ENCODE measurements at places on chromosomes 16 and 17. TPM values are rescaled to one million over a fixed set of nuclear protein-coding genes. Genes with fewer than 3 reads are reported as not detected.

DNA sequence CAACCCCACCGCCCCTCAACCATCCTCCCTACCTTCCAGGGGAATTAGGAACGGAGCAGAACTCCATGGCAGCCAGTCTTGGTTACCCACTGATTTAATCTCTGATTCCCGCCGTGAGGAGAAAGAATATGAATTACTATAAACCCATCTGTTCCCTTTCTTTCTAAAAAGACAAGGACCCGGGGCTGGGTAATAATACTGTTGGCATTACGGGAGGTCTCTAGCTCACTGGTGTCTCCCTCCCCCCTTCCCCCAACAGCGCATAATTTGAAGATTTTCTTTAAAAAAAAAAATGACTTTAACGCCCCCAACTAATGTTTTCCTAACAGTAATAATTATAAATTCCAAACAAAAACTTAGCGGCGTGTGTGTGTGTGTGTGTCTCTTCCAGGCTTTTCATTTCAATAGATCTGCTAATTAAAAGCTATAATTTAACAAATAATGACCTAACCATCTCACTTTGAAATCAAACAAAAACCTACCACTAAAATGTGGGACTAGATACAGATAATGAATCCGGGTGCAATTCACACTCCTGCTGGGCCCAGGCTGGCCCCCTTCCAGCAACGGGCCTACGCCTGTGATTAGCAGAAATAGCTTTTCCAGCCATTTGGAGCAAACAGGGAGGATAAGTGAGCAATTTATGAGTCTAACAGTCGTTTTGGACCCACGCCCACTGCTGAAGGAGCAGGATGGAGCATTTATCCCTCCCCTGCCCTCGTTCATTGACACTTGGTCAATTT is 18.2 kb upstream of the BHLHA9 start:
- no peak overlapping the region for H3K4me3 ChIP-seq
- H3K27ac ChIP-seq = no peak overlapping the region
- H3K27me3 ChIP-seq = peaks cover 3% of the 10 kb centered on the region
- no peak for DNase-seq
- no peaks in the 10 kb centered on the region for H3K4me1 ChIP-seq
- H3K36me3 ChIP-seq = no peaks in the 10 kb centered on the region

- peaks cover 50% of the 10 kb centered on the region for H3K4me1 ChIP-seq
- peaks cover 3% of the 10 kb centered on the region for H3K27me3 ChIP-seq
- H3K27ac ChIP-seq = no peak overlapping the region
- H3K36me3 ChIP-seq = peaks cover 44% of the 10 kb centered on the region
- no peak overlapping the region for H3K4me3 ChIP-seq
Measured at GRCh38 chr17:4675791-4676190, 28.1 kb downstream of the PELP1 start.

GRCh38 chr16:70674221-70675014 is 11.4 kb downstream of the MTSS2 start:
- H3K4me3 ChIP-seq = no peak overlapping the region
- H3K27ac ChIP-seq = no peak overlapping the region
- H3K36me3 ChIP-seq = peaks cover 29% of the 10 kb centered on the region
- no peaks in the 10 kb centered on the region for H3K4me1 ChIP-seq

- H3K27ac ChIP-seq = no peak overlapping the region
- peaks cover 9% of the 10 kb centered on the region for H3K4me1 ChIP-seq
- peaks cover 30% of the 10 kb centered on the region for H3K27me3 ChIP-seq
- H3K36me3 ChIP-seq = no peaks in the 10 kb centered on the region
- H3K4me3 ChIP-seq = no peak overlapping the region
Measured at GRCh38 chr17:48441231-48441711, 11.3 kb upstream of the SKAP1 start.

- H3K36me3 ChIP-seq = peaks cover 18% of the 10 kb centered on the region
- H3K4me3 ChIP-seq = peak overlapping the region; percentile 9
- peak; percentile 84 for DNase-seq
- H3K4me1 ChIP-seq = peaks cover 21% of the 10 kb centered on the region
Measured at GRCh38 chr16:70481929-70482536, 27.6 kb downstream of the FCSK start.

DNA sequence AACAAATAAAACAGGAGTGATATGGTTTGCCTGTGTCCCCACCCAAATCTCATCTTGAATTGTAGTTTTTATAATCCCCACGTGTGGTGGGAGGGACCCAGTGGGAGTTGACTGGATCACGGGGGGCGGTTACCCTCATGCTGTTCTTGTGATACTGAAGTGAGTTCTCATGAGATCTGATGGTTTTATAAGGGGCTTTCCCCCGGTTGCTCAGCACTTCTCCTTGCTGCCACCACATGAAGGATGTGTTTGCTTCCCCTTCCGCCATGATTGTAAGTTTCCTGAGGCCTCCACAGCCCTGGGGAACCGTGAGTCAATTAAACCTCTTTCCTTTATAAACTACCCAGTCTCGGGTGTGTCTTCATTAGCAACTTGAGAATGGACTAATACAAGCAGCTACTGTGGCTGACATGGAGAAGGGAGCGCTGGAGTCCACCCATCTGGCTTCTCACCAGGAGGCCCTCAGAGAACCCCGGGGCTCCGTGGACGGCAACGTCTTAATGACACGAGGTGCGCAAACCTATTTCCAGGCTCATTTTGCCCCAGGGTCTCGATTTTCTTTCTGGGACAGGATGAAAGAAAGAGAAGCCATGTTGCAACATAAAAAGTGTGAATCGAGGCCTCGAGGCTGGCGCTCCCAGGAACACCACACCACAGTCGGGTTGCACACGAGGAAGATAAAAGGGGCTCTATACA is 129.5 kb downstream of the DYNLRB2 start:
- no peaks in the 10 kb centered on the region for H3K36me3 ChIP-seq
- peaks cover 1% of the 10 kb centered on the region for H3K4me1 ChIP-seq
- no peak overlapping the region for H3K27ac ChIP-seq
- no peak for DNase-seq
- H3K27me3 ChIP-seq = no peaks in the 10 kb centered on the region
- H3K4me3 ChIP-seq = no peak overlapping the region

DNA sequence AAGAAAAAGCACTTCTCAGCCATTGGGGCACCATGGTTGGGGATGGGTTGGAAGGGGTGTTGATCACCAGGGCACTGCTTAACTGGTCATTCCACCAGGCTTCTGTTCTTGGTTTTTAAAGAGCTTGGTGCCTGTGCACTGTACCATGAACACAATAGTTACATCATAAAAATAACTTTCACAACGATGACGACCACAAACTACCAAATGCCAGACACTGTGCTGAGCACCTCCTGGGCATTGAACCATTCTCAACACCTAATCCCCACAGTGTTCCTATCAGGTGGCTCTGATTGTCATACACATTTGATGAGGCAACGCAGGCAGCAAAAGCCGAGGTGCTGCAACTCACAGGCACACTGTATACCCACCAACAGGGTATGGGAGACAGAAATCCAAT is 208.0 kb downstream of the FOXL1 start:
- no peak for DNase-seq
- H3K27ac ChIP-seq = no peak overlapping the region
- H3K4me3 ChIP-seq = no peak overlapping the region
- H3K27me3 ChIP-seq = peaks cover 20% of the 10 kb centered on the region

DNA sequence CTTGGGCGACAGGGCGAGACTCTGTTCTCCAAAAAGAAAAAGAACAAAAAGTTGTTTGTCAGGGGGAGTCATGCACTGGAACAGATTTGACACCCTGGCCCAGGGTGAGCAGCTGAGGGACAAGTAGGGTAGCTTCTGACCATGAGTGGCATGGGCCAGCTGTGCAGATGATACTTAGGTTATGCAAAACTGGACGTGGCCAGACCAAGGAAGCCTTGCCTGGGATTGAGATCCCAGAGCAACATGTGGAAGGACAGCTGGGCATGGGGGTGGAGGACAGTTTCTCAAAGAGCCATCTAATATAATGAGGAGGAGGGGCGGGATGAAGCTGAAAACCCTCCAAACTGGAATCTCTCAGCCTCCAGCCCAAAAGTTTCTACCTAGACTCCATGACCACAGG is 19.6 kb upstream of the SLC35B1 start:
- no peaks in the 10 kb centered on the region for H3K36me3 ChIP-seq
- H3K4me1 ChIP-seq = peaks cover 7% of the 10 kb centered on the region
- no peak overlapping the region for H3K4me3 ChIP-seq
- DNase-seq = no peak
- no peak overlapping the region for H3K27ac ChIP-seq

DNA sequence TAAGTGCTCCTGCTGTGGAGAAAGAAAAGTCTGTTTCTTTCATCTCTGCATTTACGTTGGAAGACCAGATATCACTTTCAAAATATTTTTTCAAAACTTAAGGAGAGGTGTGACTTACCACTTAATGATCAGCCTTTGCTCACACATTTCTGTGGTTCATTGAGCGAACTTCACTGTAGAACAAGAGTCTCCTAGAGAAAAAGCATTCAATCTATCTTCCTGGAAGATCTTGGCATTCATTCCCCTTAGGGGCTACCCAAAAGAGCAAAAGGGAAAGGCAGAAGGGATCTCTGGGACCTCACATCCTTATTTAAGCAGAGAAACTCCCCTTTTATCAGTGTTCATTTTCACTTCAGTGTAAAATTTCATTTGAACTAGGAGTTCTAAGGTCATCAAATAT is 61.2 kb downstream of the HS3ST3A1 start:
- H3K27ac ChIP-seq = peak overlapping the region; percentile 67
- peaks cover 85% of the 10 kb centered on the region for H3K4me1 ChIP-seq
- DNase-seq = no peak
- H3K27me3 ChIP-seq = peaks cover under 1% of the 10 kb centered on the region

DNA sequence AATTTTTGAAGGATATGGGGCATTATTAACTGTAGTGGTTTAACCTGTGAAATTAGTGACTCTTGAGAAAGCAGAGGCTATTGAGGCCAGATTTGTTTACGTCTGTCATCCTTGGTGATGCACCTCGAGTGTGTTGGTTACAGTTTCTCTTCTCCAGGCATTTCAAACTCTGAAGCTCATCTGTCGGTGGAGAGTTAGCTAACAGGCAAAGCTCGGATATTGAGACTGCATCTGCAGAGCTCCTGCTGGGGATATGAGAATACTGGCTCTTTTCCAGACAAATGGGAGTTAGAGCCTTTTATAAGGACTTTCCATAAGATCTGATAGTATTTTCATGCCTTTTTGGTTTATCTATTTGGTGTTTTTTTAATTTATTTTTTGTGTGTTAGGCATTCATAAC is 6.7 kb downstream of the CLEC16A start:
- no peak for DNase-seq
- no peaks in the 10 kb centered on the region for H3K36me3 ChIP-seq
- H3K4me3 ChIP-seq = no peak overlapping the region
- no peak overlapping the region for H3K27ac ChIP-seq
- H3K4me1 ChIP-seq = peaks cover 72% of the 10 kb centered on the region

- peaks cover 78% of the 10 kb centered on the region for H3K4me1 ChIP-seq
- H3K27me3 ChIP-seq = no peaks in the 10 kb centered on the region
- peak overlapping the region; percentile 96 for H3K27ac ChIP-seq
- H3K36me3 ChIP-seq = peaks cover 12% of the 10 kb centered on the region
- peak overlapping the region; percentile 82 for H3K4me3 ChIP-seq
Measured at GRCh38 chr17:66469088-66469442, 166.7 kb downstream of the PRKCA start.

DNA sequence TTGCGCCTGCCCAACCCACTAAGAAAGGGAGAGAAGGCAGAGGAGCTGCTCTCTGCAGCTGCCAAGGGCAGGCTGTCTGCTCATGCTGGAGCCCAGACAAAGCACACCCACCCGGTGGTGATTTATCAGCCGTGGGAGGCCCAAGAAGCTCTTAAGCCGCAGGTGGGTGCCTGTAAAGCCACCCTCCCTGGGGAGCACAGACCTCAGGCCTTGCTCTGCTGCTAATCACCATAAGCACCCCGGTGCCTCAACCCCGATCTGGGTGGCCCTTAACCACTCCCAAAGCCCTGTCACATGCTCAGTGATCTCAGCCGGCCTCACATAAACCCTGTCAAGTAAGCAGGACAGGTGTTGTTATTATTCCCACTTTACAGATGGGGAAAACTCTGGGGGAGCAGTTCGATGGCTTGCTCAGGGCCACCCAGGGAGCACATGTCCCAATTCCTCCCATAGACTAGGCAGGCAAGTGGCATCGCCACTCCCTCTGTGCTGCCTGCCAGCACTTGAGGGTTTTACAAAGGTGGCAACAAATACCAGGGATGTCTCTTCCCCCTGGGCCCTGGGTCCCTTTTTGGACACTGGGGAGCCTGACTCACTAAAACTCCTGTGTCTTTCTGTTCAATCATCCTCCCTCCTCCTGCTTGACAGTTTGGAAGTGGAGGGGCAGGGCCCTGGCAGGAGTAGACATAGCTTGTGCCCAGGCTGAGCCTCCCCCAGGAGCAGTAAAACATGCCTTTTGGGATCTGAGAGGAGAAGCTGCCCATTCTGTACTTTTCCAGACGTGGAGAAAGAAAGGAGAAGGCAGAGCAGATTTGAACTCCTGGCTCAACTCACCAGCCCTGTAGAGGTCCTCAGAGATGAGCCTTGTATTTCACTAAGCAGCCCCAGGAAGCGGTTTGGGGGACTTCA is 299.3 kb downstream of the SOX9 start:
- H3K27ac ChIP-seq = peak overlapping the region; percentile 90
- peaks cover 49% of the 10 kb centered on the region for H3K4me1 ChIP-seq
- no peak for DNase-seq
- no peak overlapping the region for H3K4me3 ChIP-seq

DNA sequence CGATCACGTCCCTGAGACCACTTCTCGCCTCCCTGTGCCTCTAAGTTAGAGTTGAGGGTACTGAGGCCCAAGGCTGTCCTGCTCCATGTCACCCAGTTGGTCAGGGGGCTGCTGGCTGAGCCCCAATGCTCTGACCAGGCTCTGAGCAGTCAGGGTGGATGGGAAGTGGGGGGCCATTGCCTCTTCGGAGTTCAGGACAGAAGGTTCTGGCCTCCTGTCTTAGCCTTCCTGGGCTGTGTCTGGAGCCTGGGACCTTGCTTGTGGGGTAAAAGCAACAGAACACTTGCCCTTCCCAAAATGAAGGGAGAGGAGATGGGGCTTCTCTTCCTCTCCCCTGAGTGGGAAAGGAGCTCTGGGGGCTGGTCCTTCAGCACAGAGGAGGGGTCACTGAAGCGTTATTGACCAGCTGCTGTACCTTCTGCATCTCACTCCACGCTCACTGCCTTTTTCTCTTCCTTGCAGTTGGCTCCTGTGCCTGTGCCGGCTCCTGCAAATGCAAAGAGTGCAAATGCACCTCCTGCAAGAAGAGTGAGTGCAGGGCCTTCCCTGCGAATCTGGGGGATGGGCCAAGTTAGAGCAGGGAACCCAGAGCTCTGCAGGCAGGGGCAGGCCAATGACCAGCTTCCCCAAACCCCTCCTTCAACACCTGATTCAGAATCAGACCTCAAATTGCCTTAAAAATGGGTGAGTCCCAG is 580 bp downstream of the MT1X start:
- peak overlapping the region; percentile 69 for H3K27ac ChIP-seq
- DNase-seq = no peak
- H3K4me1 ChIP-seq = peaks cover 27% of the 10 kb centered on the region
- H3K36me3 ChIP-seq = peaks cover 7% of the 10 kb centered on the region

The NPTX1 gene
- total RNA-seq = 0.08 TPM

The CALB2 gene
- not detected for total RNA-seq

The KRTAP1-5 gene
- 117 TPM for total RNA-seq

The ABCC6 gene
- not detected for total RNA-seq

The C16orf92 gene
- not detected for total RNA-seq

The UMOD gene
- not detected for total RNA-seq

The SOCS7 gene
- 10.5 TPM for total RNA-seq

All from HFFc6 (cell line).